ENCODE measurements at places on chromosomes 6 and 20. TPM values are rescaled to one million over a fixed set of nuclear protein-coding genes. Genes with fewer than 3 reads are reported as not detected.

GRCh38 chr6:107106165-107106564, 9.2 kb downstream of the BEND3 start:
- no peak for DNase-seq

- DNase-seq: no peak
These were observed 35.2 kb downstream of the PPP1R14C start for GRCh38 chr6:150177952-150178520.

- DNase-seq: no peak
These were observed 216.8 kb downstream of the GJA1 start for GRCh38 chr6:121652223-121652622.

DNA sequence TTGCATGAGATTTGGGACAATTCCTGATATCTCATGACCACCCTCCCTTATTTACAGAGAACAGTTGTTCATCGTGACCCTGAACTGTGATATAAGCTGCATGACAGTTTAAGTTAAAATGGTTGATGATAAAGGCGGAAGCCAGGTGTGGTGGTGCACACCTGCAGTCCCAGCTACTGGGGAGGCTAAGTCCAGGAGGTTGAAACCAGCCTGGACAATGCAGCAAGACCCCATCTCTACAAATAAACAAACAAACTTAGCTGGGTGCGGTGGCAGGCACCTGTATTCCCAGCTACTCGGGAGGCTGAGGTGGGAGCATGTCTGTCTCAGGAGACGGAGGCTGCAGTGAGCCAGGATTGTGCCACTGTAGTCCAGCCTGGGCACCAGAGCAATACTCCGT, 24.1 kb downstream of the COL20A1 start:
- DNase-seq: no peak

DNA sequence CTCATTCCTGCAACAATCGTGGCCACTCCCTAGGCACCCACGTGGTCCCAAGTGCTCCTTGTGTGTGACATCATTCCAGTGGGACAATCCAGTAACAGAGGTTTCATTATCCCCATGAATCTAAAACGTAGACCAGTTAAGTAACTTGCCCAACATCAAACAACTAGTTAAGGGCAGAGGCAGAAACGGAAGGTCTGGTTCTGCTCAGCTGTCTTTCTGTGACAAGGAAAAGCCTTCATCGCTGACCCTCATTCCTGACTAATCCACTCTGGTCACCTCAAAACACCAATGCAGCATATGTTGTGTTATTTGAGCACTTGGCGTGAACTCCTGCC, 261.4 kb upstream of the JARID2 start:
- DNase-seq: no peak

DNA sequence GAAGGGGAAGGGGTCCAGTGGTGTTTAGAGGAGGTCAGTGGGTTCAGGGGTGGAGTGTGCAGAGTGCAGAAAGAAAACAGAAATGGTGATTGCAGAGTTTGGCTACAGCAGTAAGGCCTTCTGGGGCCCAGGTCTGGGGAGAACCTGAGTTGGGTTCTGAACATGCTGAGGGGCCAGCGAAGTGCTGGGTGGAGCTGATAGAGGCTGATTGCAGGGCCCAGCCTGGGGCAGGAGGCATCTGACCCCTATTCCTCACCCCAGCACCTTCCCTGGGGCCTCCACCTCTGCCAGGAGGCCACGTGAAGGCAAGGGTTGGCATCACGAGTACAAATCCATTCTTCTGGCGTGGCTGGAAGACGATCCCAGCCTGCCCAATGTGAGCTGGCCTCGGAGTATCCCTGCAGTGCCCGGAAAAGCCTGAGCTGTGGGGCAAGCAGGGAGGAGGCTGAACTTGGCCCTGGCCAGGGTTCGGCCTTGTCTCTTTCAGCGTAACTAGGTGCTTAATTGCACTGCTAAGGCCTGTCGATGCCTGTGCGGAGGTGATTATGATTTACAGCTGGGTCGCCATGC, 35.3 kb downstream of the VSTM2L start:
- no peak for DNase-seq

DNA sequence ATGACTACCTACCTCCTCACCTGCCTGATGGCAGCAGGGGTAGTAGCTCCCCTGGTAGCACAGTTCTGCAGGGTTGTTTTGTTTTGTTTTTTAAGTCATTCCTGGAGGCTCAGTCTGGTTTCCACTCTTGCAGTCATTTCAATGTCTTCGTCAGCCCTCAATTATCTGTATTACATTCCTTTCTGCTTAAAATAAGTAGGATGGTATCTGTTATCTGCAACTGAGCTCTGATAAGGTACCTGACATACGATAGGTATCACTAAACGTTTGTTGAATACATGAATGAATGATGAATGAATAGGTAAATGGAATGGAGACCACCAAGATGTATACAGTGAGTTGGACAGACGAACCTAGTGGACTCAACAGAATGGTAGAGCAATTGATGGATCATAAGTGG, 7.2 kb upstream of the CLPSL2 start:
- no peak for DNase-seq

- DNase-seq: no peak
These were observed 243.8 kb downstream of the TBC1D32 start for GRCh38 chr6:121090492-121090891.

DNA sequence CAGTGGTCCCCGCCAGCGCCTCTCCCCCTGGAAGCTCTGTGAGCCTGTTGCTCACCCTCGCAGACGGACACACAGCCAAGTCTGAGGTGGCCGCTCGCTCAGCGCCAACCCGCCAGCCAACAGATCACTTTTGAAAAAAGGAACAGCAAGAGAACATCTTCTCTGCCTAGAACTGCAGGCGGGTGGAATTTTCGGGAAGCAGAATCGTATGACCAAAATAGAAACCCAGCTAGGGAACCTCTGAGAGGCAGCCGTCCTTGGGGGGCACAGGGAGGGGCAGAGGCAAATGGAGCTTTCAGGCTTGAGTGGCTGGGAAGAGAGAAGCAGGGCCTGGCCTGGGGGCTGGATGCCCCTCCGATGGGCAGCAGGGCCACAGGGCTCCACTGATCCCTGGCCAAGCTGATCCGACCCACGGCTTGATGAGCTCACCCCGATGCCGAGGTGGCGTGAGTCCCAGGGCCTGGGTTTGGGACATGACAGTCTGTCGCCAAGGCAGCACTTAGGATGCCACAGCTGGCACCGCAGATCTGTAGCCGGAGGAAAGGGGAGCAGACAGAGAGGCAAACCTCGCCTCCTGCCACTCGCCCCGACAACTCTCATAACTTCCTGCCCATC, 9.8 kb downstream of the NFATC2 start:
- no peak for DNase-seq

DNA sequence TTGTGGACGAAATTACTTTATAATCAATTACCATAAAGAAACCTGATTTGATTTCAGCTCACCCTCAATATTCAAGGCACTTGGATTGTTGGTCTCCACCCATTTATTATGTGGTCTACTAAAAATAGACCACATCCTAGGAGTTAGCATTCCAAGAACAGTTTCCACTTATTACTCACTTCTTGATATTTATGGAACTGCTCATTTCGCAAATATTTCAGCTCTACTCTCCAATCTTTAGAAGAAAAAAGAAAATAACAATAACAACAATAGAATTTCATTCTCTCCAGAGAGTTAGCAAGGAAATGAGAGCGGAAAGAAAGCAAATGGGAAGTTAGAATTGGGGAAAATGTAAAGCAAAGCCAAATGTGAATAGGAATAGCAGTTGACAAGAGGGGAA, 26.2 kb upstream of the HDAC2 start:
- no peak for DNase-seq

GRCh38 chr6:117592983-117593759, 9.1 kb downstream of the GOPC start:
- no peak for DNase-seq

DNA sequence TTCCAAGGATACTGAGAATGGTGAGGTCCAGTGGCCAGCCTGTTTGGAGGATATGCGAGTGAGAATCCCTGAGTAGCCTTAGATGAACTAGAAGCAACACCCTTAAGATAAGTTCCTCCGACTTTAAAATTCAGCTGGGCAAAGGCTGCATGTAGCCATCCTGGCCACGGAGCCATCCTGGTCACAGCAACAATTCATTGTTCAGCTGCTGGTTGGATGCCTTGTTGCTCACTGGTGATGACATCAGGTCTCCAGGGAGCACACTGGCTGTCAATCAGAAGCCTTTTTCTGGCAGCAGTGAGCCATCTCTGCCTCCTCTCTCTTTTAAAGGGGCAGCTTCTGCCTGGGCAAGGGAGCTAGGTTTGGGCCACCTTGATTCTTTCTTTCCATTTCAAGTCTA, 22.4 kb upstream of the RIMS4 start:
- DNase-seq: no peak

- DNase-seq: no peak
These were observed 628.0 kb upstream of the NRSN1 start for GRCh38 chr6:23498013-23498412.

- no peak for DNase-seq
These were observed 65.6 kb downstream of the ADNP start for GRCh38 chr20:50865591-50865990.

DNA sequence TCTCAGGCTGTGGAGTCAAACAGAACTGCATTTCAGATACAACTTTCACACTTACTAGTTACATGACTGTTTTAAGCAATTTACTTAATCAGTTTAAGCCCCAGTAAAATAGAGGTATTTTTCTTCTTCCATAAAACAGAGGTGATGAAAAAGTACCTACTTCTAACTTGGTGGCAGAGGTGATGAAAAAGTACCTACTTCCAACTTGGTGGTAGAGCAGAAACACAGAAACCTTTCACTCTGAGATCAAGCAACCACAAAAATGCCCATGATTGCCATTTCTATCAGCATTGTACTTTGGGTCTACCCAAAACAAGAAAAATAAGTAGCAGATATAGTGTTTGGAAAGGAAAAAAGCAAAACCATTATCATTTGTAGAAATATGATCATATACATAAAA, 148.7 kb downstream of the OPRM1 start:
- DNase-seq: no peak

DNA sequence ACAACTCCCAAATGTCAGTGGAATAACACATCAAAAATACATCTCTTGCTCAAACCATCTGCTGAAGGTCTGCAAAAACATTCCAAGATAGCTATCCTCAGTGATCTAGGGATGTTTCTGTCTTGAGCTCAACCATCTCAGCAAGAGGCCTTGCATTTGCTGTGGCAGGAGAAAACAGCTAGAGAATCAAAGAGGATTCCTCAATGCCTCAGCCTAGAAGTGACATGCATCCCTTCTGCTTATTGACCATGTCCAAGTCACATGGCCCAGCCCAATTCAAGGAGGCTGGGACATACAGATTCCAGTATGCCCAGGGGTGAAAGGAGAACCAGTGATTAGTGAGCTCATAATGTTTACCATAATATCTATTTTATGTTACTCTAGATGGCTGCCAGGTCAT, 269.5 kb downstream of the PLCB1 start:
- DNase-seq: no peak

DNA sequence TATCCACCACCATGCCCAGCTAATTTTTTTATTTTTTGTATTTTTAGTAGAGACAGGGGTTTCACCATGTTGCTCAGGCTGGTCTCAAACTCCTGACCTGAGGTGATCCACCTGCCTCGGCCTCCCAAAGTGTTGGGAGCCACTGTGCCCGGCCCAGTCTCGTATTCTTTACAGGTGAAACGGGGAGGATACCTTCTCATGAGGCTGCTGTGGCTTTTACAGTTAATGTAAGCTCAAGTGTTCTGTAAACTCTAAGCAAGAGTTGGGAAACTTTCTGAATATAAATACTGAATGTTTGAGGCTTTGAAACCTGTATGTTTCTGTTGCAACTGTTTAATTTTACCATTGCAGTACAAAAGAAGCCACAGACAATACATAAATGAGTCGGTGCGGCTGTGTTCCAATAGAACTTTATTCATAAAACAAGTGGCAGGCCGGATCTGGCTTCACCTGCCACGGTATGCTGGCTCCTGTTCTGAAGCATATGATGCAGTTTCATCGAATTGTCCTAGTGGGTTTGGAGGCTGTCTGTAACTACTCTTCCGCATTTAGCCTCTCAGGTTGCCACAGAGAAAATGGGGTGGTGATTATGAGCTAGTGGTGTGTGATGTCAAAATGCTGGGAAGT, 192.5 kb upstream of the ZFP64 start:
- no peak for DNase-seq

GRCh38 chr6:68718385-68719073, 83.4 kb downstream of the ADGRB3 start:
- DNase-seq: no peak

GRCh38 chr6:116616737-116617053, 416 bp downstream of the RSPH4A start:
- no peak for DNase-seq

DNA sequence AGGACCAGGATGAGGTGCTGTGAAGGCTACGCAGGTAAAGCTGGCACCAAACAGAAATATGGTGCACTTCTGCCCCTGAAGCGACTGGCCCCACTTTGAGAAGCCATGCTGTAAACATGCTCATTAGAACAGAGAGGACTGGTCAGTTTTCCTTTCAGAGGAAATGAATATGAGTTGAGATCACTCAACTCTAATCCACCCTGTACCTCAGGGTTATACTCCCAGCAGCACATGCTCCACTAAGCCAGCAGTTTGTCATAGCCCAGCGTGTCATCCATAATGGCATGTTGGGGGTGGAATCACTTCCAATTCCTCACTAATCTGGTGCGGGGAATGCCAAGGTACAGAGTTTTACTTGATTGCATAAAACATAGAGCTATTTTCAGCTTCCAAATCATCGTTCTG, 98.1 kb downstream of the HIVEP2 start:
- DNase-seq: no peak

DNA sequence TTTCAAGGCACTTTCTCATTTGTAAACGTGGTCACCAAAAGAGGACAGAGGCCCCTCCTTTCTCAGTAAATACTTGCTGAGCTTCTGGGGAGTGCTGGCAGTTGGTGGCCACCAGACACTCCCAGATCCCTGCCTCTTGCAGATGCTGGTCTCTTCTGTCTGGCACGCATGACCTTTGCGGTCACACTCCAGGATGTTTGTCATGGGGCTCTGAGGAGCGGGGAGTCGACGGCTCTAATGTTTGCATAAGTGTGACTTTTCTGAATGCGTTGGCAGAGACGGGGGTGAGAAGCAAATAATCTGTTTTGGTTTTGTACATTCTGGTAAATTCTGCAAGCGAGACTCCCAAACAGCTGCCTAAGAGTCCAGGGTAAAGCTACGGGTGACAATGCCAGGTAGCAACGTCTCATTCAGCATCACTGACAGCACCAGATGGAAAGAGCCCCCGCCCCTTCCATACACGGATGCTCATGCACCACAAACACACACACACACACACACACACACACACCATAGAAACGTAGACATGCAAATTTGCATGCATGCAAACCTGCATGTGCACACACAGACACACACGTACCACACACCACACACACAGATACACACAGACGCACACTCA, 101.1 kb downstream of the YTHDF1 start:
- DNase-seq: no peak

The MYLK2 gene
- total RNA-seq: 0.44 TPM

The ADTRP gene
- 10.6 TPM for total RNA-seq

The HTR1E gene
- not detected for total RNA-seq

The COX4I2 gene
- total RNA-seq: not detected

The MCM8 gene
- 36.5 TPM for total RNA-seq

The MOG gene
- total RNA-seq: not detected

The FLRT3 gene
- not detected for total RNA-seq

The RAET1L gene
- total RNA-seq: not detected

The TTLL9 gene
- not detected for total RNA-seq

The BEND6 gene
- not detected for total RNA-seq

The SLC35F1 gene
- total RNA-seq: not detected

The PDYN gene
- total RNA-seq: not detected

The DLK2 gene
- 1.5 TPM for total RNA-seq

The TBXT gene
- not detected for total RNA-seq

The ECT2L gene
- total RNA-seq: not detected

The SLC17A3 gene
- total RNA-seq: 0.66 TPM

The BPIFA2 gene
- not detected for total RNA-seq

The RFX6 gene
- not detected for total RNA-seq
